PC-9 (cell line): ENCODE measurements at places on chromosomes 7 and 10. TPM values are rescaled to one million over a fixed set of nuclear protein-coding genes. Genes with fewer than 3 reads are reported as not detected.

GRCh38 chr10:103576862-103577261, 83.4 kb downstream of the NEURL1 start:
- H3K36me3 ChIP-seq: no peaks in the 10 kb centered on the region
- H3K4me3 ChIP-seq: no peak overlapping the region
- no peak overlapping the region for H3K27ac ChIP-seq
- H3K27me3 ChIP-seq: no peaks in the 10 kb centered on the region

- no peak overlapping the region for H3K4me3 ChIP-seq
- no peaks in the 10 kb centered on the region for H3K36me3 ChIP-seq
- H3K27ac ChIP-seq: no peak overlapping the region
- no peak for DNase-seq
- 0 out of 2 replicates have a peak, but pooled peaks cover 11% of the 10 kb centered on the region for H3K4me1 ChIP-seq
- no peaks in the 10 kb centered on the region for H3K27me3 ChIP-seq
Measured at GRCh38 chr10:24650669-24651391, 72.9 kb downstream of the ARHGAP21 start.

DNA sequence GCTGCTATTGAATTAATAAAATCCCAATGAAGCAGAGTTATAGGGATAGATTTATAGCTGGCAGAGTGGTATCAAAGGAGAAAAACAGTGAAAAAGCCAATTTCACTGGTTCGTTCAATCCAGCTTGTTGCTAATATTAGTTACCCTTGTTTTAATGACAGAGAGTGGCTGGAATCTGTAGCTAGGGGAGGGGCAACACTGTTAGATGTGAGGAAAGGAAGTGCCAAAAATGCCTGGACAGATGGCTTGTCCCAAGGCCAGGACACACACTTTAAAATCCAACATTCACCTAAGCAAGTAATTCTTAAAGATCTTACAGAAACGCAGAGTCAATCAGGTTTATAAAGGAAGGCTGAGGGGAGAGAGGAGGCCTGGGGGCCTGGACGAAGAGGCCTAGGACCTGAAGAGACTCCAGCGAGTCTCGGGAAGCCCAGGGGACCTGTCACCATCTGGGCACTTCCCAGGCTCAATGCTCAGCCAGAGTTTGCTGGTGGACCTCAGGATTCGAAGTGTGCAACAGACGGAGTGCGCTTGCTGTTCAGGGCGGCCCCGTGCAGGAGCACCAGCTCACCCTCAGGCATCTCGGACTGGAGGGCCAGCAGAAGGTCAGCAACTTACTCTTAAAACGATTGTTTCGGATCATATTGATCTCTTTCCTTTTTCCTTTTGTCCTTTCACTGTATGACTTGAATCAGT, 36.7 kb downstream of the TMEM248 start:
- H3K4me3 ChIP-seq: no peak overlapping the region
- H3K27me3 ChIP-seq: no peaks in the 10 kb centered on the region
- H3K27ac ChIP-seq: no peak overlapping the region
- H3K4me1 ChIP-seq: peaks cover 9% of the 10 kb centered on the region

GRCh38 chr10:52956461-52956860, 183.9 kb upstream of the MBL2 start:
- no peaks in the 10 kb centered on the region for H3K36me3 ChIP-seq
- no peak for DNase-seq
- H3K27ac ChIP-seq: no peak overlapping the region
- H3K4me1 ChIP-seq: no peaks in the 10 kb centered on the region
- H3K27me3 ChIP-seq: no peaks in the 10 kb centered on the region
- no peak overlapping the region for H3K4me3 ChIP-seq

Gene CNTNAP2
- not detected in 2 replicates for total RNA-seq

- H3K36me3 ChIP-seq: no peaks in the 10 kb centered on the region
- no peaks in the 10 kb centered on the region for H3K27me3 ChIP-seq
- peaks cover 32% of the 10 kb centered on the region for H3K4me1 ChIP-seq
- peak overlapping the region; percentile 59 for H3K4me3 ChIP-seq
Measured at GRCh38 chr10:119206603-119207365, 587 bp upstream of the GRK5 start.

DNA sequence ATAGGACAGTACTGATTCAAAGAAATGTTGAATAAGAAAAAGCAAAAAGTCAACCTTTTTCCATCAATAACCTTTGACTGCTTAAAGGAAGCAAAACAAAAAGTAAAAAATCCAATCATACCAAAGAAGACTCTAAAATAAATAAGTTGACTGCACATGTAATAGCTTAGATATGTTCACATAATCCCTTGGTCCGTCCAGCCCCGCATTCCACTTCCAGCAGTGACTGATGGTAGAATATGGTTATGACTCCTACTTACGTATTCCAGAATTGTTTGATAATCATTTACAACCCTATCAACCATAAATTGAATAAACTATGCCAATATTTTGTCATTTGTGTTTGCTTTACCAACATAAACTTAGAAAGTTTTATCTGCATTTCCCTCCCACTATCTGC, 77.9 kb downstream of the CTNNA3 start:
- H3K4me3 ChIP-seq: no peak overlapping the region
- no peaks in the 10 kb centered on the region for H3K4me1 ChIP-seq
- no peaks in the 10 kb centered on the region for H3K27me3 ChIP-seq

Gene SLC29A4
- total RNA-seq: 7.9 and 10.3 TPM in 2 replicates
